COR-L47 (cell line): ENCODE measurements at places on chromosomes 3 and 15.
A peak's percentile ranks its signal among the peaks of the same experiment; 100 is the strongest.

DNA sequence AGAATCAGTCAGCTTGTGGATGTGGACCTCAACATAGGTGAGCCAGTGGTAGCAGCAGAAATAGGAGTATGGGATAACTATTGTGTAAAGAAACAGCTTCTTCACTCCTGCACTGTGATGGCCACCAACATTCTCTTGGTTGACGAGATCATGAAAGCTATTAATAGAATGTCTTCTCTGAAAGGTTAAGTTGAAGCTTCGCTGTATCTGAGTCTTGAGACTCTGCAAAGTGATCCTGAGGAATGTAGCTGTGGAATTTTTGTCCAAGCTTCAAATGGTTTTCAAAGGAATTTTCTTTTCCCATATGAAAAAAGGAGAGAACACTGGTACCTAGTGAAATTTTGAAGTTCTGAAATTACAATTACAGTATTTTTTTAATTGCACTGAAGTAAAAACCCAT, 146.3 kb downstream of the GMNC start:
- DNase-seq = no peak

DNA sequence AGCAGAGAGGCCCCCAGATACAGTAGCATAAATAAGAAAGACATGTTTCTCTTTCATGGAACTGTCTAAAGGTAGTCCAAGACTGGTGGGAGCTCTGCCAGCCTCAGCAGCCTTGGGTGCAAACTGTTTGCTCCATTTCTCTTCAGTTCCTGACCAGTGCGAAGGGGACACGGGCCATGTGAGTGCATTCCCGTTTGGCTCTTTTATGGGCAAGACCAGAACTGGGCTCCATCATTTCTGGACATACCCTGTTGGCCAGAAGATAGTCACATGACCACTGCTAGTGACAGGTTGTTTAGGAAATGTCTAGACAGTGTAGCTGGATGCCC, 45.5 kb downstream of the CHCHD6 start:
- no peak for DNase-seq

GRCh38 chr3:39319249-39319648, 10.3 kb upstream of the CCR8 start:
- no peak for DNase-seq

DNA sequence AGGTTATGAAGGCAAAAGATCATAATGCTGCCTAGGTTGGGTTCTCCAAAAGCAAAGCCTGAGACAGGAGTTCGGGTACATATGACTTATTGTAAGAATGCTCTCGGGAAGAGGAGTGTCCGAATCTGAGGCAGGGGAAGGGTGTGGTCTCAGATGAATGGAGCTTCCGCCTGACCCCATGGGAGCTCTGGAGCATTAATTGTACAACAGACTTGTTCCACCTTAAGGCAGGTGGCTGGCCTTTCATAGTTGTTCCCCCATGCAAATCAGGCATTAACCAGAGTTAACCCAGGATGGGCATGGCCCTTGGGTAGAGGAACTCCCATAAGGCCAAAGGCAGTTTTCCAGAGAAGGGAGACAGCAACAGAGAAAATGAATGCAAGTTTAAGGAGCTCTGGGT, 170.6 kb downstream of the MYRIP start:
- DNase-seq = no peak

DNA sequence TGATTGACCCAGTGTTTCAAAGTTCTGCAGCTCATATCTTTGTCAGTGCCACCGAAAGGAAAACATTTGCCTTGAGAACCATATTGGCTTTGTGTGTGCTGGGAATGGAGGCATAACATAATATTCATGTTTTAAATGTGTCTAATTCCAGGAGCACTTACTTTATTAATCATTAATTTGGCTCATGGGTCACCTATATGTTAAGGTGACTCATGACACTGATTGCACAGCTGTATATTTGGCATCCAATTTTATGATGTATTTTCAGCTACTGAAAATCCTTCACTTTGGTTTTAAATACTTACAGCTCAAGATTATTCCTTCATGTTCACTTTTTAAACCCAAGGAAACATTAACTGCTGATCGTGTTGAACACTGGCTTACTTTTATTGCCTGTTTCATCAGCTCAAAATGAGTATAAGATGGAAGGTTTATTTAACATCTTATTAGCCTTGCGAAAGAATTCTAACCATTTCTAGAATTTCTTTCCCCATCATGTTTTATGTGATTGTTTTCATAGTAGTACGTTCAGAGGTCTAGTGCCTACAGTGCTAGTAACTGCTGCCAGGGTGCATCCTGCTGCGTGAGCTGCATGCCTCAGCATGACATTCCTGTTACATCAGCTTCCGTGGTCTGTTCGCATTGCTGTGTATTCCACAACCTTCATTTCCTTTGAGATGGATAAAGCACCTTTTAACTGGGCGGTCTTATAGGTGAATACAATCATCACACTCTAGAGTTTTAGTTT, 63.7 kb downstream of the LRCH3 start:
- DNase-seq = no peak

DNA sequence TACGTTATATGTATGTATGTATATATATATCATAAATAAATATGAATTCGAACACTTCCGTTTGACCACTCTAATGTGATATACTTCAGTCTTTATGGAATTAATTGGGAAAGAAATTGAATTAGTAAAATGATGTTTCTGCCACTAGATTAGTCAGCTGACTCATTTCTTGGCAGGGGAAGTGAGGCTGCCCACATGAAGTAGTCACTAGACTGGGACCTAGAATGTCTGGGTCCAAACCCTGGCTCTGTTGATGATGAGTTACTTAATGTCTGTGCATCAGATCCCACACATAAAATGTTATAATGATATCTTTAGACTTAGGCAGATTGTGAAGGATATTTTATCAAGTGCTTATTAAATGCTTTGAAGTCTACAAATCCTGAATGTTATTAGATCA, 27.4 kb upstream of the ARL14 start:
- DNase-seq = no peak

DNA sequence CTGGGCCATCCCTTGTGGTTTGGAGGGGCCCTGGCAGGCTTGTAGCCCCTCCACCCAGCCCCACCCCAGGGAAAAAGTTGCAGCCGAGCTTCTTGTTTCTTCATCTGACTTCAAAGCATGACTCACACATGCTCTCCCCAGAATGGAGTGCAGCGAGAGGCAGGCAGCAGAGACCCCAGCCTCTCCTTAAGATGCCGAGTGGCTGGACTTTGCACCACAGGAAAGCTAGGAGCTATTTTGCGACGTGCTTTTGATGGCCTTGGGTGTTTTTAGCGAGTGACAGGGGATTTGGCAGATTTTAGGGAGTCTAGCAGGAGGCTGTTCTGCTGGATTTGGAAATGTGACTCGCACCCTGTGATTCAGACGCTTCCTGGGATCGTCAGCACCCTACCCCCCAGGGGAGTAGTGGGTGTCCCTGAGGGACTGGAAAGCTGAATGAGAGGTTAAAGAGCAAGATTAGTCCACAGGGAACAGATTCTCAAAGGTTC, 14.2 kb downstream of the BAHD1 start:
- no peak for DNase-seq

DNA sequence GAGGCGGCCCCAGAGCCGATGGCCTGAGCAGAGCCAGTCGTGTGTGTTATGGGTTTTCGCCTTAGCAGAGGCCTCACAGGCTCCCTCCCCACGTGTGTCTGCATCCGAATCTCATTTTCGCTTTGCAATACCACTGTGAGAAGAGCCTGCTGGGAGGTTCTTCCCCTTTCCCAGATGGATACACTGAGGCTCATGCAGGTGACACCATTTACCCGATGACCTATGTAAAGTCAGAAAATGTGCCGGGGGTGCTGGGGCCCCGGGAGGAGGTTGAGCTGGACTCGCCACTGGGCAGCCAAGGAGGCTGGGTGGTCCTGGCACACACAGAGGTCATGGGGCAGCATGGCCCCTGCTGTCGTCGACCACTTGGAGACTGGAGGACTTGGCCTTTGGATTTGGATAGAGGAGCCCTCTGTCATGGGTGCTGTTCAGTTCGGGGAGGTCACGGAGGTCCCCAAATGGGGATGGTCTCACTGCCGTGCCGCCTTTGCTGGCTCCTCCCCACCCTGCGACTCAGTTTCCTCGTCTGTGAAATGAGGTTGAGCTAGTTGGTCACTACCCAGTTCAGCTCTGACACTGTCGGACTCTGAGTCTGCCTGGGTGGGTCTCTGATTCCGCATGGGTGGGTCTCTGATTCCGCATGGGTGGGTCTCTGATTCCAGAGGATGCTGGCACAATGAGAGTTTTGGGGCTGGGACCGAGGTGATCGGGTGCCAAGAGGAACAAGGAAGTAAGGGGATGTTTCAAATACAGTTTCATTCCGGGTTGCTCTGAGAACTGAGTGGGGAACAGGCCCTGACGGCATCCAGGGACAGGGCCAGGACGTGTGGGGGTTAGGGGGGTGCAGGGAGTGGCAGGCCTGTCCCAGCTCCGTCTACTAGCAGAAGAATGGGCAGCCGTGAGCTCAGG, 23.2 kb upstream of the MUC4 start:
- no peak for DNase-seq

GRCh38 chr3:59978979-59979378, 929.2 kb upstream of the CFAP20DC start:
- no peak for DNase-seq

- DNase-seq = no peak
Measured at GRCh38 chr3:188721990-188722389, 449.8 kb upstream of the TPRG1 start.

GRCh38 chr3:81005992-81006391, 755.5 kb downstream of the GBE1 start:
- no peak for DNase-seq

- DNase-seq = no peak
Measured at GRCh38 chr3:176740906-176741663, 456.2 kb downstream of the TBL1XR1 start.

DNA sequence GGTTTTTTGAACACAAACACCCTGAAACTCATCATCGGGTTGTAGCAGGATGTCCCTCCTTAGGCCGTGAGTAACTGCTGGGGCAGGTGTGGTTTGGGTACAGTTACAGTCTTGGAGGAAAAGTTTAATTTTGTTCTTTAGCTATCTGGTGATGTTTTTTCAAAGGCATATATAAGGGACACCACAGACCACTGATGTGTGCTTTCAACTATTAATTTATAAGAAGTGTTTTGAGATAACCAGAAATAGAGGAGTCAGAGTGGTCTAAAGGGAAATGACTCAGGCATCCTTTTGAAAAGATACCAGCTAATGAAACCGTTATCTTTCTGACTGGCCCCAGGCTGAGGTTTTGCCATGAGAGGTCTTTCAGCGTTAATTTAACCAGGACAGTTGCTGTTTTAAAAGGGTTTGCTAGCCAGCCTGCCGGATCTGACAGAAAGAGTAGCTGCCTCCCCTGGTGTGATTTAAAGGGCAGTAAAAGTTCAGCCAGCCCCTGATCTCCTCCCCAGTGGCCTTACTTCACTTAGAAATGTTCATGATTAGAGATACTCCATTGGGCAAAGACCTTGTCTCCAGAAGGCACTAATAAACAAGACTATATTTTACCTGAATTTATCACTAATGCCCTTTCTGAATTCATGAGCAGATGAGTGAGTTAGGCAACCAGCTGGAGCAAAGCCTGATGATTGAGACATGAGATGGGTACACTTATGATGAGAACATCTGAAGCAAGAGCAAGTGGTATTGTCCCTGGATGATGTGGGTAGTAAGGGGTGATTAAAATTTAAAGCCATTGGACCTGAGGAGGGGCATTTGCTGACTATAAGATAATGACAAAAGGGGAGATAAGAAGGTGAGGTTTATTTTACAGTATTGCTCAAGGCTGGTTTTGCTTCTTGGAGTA, 482.5 kb upstream of the TBL1XR1 start:
- DNase-seq = no peak

DNA sequence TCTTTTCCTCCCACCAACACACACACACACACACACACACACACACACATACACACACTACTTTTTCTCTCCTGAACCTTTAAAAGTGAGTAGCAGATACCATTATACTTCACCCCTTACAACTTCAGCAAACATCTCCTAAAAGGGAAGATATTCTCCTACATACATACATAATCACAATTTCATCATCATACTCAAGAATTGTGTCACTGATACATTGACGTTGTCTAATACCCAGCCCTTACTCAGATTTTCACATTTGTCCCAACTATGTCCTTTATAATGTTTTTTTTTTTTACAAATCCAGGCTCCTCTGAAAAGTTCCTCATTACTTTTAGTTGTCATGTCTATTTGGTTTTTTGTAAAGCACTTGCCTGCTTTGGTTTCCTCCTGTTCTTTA, 18.5 kb downstream of the ABHD6 start:
- DNase-seq = no peak

DNA sequence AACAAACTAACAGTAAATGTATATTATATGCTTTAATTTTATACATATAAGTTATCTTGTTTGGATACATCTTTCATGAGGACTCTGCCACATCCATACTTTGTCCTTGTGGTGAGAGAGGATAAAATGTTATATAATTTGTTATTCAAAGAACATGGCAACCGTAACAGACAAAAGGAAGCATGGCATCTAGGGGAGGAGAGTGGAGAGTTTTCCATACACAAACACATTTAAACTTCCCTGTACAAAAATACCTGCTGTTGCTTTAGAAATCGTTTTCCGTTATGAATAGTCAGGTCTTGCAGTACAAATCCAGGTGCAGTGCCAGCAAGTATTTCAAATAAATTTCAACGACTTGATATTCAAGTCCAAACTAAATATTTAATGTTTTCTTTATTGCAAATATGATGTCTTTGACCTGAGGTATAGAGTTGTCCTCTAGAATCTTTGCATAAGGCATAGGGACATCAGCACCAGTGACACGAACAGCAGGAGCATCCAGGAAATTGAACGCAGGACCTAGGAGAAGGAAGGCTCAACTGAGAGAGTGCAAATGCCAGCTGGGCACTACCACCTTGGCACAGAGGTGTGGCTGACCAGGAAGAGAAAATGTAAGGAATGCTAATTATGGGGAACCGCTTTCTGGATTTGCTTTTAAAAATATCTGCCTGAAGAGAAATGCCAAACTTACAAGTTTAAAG, 5.8 kb downstream of the PDHB start:
- DNase-seq = no peak

DNA sequence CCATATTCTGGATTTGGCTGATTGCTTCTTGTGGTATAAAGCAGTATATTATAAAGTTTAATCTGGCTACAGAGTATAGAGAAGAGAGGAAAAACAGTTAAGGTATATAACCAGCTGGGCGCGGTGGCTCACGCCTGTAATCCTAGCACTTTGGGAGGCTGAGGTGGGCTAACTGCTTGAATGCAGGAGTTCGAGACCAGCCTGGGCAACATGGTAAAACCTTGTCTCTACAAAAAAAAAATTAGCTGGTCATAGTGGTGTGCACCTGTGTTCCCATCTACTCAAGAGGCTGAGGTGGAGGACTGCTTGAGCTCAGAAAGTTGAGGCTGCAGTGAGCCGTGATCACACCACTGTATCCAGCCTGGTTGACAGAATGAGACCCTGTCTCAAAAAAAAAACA, 7.3 kb downstream of the SLC12A6 start:
- DNase-seq = no peak

- peak; percentile 62 for DNase-seq
Measured at GRCh38 chr15:70324001-70324974, 226.6 kb upstream of the TLE3 start.

GRCh38 chr15:66798426-66799061, 96.5 kb downstream of the SMAD6 start:
- no peak for DNase-seq

GRCh38 chr15:88083811-88084760, 172.5 kb downstream of the NTRK3 start:
- DNase-seq = no peak

GRCh38 chr3:16548721-16549120, 35.2 kb upstream of the RFTN1 start:
- DNase-seq = no peak
